ENCODE measurements at places on chromosomes 2 and 18. TPM values are rescaled to one million over a fixed set of nuclear protein-coding genes. Genes with fewer than 3 reads are reported as not detected.

IL37 gene
- total RNA-seq: not detected

GPR45 gene
- total RNA-seq: not detected

APOB gene
- not detected for total RNA-seq

DLX2 gene
- total RNA-seq: not detected

AQP12A gene
- total RNA-seq: not detected

ONECUT2 gene
- total RNA-seq: not detected

KYNU gene
- total RNA-seq: not detected

DNA sequence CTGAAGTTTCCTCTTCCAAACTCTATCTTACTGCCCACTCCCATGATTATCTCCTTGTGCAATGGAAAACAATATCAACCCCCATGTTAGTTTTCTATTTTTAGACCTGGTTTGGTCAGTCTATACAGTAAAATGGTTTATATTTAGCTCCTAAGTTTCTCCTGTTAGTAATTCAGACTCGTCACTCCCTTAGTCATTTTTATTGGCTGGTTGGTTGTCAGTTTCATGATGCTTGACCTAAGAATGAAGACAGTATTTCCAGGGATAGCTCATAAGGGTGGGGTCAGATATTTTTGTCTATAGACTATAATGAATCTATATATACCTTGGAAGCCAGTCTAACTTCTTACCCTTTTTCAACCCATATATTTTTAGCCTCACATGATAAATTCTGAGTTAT lies 61.4 kb upstream of the NEUROD1 start:
- no peak for DNase-seq
- H3K27ac ChIP-seq: no peak overlapping the region
- H3K4me3 ChIP-seq: no peak overlapping the region
- H3K4me1 ChIP-seq: no peaks in the 10 kb centered on the region

Data from activated naive CD4-positive, alpha-beta T cell treated with anti-CD3 and anti-CD28 coated beads for 36 hours (primary cell).